ENCODE measurements at places on chromosomes 2 and 18.

DNA sequence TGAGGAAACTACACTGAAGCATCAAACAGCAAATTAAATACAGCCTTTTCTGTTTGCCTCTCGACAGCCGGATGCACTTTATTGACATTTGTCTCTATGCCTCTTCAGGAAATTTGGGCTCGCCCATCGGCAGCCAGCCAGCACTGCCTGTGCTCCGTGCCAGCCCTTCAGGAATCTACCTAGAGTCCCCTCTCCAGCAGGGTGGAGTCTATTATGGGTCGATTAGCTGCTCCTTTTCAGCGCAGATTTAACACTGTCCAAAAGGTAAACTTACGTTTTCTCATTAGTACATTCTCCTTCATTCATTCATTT lies 91.5 kb downstream of the MYCN start:
- DNase-seq: no peak

- DNase-seq: no peak
These were observed 128.1 kb upstream of the NPAS2 start for GRCh38 chr2:100691846-100692245.

GRCh38 chr18:49572611-49573345 lies 10.9 kb downstream of the LIPG start:
- no peak for DNase-seq

DNA sequence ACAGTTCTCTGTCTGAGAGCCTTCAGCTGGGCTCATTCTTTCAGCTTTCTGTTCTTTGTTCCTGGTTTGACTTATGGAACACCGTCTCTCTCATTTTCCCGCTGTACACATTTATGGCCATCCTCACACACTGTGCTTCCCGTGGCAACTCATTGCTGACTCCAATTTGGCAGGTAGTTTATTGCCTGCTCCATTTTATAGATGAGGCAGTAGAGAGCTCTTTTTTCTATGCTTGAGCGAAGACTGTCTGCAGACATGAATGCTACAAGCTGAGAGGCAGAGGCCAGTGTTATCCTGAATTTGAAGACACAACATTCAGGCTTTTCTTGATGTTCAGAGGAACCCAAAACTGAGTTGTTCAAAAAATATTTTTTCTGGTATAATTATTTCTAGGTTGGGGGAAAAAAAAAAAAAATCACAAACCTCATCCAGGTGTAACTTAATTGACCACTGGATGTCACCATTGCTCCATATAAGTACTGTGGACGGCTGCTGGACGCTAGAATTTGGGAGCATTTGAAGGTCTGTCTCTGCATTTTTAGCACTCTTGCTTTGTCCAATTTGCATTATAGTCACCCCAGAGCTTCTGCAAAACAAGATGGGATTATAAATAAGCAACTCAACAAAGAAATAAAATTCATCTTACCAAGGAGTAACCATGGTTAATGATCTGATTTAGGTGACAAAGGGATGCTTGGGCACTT lies 83.5 kb downstream of the HRH4 start:
- peak; percentile 18 for DNase-seq

DNA sequence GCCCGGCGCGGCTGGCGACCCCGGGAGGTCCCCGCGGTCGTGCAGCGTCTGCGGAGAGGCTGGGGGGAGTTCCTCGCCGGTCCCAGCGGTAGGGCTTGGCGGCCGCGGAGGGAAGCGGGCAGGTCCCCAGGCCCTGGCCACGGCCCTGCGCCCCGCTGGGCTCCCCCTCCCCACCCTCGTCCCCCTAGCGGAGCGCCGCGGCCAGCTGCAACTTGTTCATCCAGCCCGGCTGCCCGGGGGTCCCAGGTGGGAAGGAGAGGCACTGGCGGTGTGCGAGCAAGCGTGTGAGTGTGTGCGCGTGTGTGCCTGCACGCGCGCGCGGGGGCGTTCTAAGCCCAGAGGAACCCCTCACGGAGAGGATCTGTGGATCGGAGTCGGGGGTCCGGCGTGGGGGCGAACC lies 1.3 kb downstream of the PTPRM start:
- peak; percentile 18 for DNase-seq

- DNase-seq: no peak
These were observed 324.1 kb upstream of the NT5C1B start for GRCh38 chr2:18913512-18913911.

- DNase-seq: peak; percentile 2
These were observed 67.9 kb downstream of the C2orf74 start for GRCh38 chr2:61229936-61230335.

Data from AG10803 (cell line).